DMS79 treated with DMSO at 0.1 percent for 48 hours (cell line): ENCODE measurements at places on chromosomes 6 and 20.

DNA sequence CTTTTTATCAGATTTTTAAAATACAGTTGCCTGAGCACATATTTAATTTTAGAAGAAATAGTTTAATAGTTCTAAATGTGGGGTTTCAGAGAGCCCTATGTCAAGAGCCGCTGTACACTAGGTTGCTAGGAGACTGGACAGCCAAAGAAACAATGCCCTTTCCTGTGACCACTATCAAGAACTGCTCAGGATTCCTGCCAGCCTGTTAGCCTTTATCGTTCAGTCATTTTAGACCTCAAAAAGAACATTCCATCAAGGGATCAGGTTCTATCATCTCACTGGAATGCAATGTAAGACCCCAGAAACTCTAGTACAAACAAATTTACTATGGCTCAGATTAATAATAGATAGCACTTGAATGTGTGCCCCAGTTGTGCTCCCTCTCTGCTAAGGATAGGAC, 181.2 kb upstream of the CCN2 start:
- DNase-seq: no peak

DNA sequence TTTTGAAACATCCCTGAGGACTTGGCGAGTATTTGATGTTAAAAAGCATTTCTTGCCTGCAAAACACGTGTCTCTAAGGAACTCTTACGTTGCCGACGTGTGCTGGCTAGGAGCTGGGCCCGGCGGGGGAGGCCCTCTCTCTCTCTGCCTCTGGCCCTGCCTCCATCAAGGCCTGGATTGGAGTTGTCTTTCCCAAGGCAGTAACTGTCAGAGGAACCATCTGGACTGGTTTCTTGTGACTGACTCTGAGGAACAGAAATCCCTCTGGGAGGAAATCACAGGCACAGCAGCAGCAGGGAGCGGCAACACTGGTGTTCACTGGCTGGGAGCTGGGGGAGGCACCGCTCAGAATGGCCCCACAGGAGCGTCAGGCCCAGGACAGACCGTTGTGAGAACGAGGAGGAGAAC, 244.2 kb downstream of the NRN1 start:
- DNase-seq: no peak

- DNase-seq: no peak
Measured at GRCh38 chr6:130796313-130796905, 30.8 kb upstream of the SMLR1 start.

GRCh38 chr6:652865-653264, 4.0 kb downstream of the HUS1B start:
- DNase-seq: no peak

DNA sequence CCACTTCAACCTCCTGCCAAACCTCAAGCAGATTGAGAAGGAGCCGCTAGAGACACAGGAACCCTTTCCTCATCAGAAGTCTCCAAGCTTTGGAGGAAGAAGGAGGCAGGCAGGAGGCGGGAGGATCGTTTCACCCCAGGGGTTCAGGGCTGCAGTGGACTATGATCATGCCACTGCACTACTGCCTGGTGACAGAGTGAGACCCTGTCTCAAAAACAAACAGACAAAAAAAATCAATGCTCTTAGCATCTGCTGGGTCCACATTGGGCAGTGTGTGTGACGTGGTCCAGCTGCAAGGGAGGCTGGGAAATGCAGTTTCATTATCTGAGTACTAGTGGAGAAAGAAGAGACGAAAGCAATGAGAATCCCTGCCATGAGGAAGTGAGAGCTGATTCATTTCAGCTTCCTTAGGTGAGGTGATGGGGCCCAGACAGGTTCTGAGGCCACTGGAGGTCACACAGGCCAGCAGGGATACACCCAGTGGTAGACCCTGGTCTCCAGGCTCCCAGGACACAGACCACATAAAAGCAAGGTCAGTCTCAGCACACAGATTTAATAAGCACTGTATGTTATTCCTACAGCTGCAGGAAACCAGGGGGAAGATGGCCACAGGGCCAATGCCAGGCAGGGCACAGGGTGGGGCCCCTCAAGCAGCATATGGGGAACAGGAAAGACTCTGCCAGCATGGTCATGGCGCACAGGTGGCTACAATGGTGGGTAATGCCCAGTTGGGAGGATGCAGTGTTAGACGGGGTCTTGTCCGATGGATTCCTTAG, 4.3 kb downstream of the GFRA4 start:
- DNase-seq: no peak

GRCh38 chr6:25017932-25018567, 82.3 kb upstream of the RIPOR2 start:
- DNase-seq: no peak

DNA sequence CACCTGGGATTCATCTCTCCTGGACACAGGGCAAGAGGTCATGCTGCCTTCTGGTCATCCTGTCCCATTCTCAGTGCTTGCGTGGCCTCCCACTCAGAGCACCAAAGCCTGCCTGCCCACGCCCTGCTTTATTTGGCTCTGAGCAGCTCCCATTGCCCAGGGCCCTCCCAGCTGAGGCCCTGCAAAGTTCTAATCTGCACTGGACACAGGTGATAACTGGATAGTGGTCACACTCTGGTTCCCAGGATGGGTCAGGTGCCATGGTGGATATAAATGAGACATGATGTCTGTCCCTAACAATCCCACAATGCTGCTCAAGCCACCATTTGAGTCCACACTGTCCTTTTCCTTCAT, 39.5 kb downstream of the CPXM1 start:
- no peak for DNase-seq

GRCh38 chr6:158337332-158337731, 25.1 kb downstream of the TULP4 start:
- no peak for DNase-seq

DNA sequence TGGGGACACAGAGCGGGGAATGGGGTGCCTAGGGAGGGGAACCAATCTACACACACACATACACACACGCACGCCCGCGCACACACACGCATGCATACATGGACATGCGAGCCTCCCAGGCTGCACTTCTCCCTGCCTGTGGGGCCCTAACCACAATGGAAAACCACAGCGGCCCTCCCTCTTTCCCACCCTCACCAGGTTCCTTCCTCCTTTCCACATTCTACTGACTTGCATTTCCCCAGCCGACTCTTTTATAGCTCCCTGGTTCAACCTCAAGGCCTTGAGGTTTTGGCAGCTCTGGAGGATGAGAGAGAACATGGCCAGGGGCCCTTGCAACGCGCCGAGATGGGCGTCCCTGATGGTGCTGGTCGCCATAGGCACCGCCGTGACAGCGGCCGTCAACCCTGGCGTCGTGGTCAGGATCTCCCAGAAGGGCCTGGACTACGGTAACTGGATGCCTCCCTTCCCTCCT, at the start of gene BPI:
BPI (plus strand) TSS at position 249 of the 472 bp plus-strand sequence; CDS start at position 317, 68 bp downstream.
- no peak for DNase-seq

DNA sequence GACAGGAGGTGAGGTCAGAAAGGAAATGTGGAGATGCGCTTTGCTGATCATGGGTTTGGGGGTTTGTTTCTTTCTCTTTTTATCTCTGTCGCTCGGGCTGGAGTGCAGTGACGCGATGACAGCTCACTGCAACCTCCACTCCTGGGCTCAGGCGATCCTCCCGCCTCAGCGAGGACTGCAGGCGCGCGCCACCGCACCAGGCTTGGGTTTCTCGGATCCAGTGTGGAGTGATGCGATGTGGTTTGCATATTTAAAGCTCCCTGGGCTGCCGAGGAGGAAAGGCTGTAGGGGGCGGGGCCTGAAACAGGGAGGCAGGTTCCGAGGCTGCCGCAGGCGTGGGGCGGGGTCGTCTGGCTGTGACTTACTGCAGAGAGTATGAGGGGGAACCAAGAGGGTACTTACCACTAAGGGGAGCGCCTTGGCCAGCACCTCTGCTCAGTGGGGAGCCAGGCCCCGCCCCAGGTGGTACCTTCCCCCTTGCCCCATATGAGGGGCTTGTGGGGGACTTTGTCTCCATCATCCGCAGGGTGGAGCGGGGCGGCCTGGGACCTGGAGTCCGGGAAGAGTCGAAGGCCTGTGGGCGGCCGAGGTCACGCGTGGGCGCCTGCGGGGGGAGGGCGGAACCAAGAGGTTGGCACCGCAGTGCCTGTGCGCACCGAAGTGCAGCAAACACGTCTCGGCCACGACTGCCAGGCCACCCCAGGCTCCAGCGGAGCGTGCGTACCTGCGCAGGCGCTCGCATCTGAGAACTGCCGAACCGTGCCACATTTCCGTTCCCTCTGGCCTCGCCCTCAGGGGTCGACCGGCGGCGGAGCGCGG, 12.7 kb upstream of the BAK1 start:
- DNase-seq: no peak

- DNase-seq: no peak
Measured at GRCh38 chr20:8647961-8648441, 420.9 kb upstream of the PLCB4 start.

DNA sequence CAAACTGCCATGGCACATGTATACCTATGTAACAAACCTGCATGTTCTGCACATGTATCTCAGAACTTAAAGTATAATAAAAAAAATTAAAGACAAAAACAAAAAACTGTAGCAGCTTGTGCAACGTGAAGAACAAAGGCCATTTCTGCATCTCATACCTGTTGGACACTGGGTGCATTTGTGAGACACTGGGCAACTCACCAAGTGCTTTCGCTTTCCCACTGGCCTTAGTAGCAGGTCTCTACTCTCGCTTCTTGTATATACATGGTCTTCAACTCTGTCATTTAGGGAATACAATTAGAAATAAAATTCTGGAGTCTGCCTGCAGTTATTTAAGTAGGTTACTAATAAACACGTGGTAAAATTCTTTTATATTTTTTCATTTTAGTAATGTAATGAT, 423.8 kb downstream of the CBLN4 start:
- DNase-seq: no peak

DNA sequence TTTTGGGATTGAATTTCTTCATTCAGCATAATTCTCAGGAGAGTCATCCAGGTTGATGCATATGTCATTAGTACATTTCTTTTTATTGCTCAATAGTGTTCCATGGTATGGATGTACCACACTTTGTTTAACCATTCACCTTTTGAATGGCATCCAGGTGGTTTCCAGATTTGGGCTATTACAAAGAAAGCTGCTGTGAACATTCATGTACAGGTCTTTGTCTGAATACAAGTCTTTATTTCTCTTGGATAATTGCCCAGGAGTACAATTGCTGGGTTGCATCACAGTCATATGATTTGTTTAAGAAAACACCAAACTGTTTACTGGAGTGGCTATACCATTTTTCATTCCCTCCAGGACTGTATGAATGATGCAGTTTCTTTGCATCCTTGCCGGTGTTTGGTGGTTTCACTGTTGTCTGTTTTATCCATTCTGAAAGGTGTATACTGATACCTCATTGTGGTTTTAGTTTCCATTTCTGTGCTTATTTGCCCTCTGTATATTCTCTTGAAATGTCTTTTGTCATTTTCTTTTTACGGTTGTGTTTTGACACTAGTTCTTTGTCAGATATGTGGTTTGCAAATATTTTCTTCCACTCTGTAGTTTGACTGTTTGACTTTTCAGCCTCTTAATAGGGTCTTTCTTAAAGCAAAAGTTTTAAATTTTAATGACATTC, 8.8 kb downstream of the CDKAL1 start:
- DNase-seq: peak; percentile 21

GRCh38 chr6:44217332-44218143, 812 bp downstream of the MYMX start:
- no peak for DNase-seq

DNA sequence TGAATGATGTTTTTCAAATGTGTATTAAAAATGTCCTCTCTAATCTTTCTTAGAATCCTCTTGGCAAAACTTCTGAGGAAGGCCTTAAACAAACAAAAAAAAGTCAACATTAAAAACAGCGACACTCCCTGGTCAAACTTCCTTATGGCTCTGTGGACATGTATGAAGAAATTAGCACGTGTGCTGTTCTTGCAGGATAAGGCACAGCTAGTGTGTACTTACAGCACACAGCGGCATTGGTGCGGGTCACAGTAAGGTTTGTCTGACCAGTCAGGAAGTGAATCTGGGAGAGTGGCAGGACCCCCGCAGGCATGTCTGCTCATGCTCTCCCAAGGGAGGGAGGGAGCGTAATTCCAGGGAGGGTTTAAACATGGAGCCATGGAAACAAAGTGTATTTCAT, 38.8 kb downstream of the SLC22A1 start:
- no peak for DNase-seq

- DNase-seq: no peak
Measured at GRCh38 chr6:32815996-32816395, 806 bp downstream of the HLA-DOB start.

DNA sequence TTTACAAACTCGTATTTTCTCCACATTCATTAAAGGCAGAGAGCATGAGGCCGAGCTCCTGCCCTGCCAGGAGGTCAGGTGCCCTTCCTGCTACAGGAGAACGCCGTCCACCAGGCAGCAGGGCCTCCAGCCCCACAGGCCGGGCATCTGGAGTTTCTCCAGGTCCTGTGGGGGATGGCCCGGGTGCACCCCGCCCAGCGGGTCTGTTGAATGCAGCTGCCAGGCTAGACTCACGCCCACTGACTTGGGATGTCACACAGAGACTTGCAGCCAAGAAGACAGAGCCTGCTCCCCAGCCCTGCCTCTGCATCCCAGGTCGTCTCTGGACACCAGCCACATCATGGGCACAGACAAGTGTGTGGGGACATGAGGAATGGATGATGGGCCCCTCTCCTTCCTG, 376.4 kb downstream of the CDH4 start:
- DNase-seq: no peak

- no peak for DNase-seq
Measured at GRCh38 chr20:47141350-47141921, 215.1 kb downstream of the ZMYND8 start.

GRCh38 chr6:126788861-126789365, 329.6 kb upstream of the RSPO3 start:
- DNase-seq: no peak

GRCh38 chr6:165552248-165552736, 110.7 kb downstream of the PDE10A start:
- no peak for DNase-seq

- no peak for DNase-seq
Measured at GRCh38 chr20:1323830-1324597, 4.9 kb downstream of the SDCBP2 start.

GRCh38 chr6:35363293-35363750, 21.0 kb downstream of the PPARD start:
- no peak for DNase-seq

DNA sequence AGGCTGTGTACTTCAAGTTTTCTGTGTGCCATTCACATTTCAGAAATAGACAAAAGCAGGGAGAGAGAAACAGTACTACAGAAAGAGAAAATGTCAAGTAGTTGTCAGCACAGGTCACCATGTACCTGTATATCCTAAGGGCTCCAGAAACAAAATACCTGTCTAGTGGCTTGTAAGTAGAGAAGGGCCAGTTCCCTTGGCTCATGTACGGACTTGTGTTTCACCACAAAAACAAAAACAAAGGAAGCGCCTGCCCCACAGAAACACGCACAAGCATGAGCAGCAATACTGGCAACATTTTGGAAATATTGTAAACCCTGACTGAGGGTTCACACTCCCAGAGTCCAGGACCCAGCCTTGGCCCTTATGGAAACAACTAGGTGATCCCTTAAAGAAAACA, 44.3 kb downstream of the CNKSR3 start:
- DNase-seq: peak; percentile 33

DNA sequence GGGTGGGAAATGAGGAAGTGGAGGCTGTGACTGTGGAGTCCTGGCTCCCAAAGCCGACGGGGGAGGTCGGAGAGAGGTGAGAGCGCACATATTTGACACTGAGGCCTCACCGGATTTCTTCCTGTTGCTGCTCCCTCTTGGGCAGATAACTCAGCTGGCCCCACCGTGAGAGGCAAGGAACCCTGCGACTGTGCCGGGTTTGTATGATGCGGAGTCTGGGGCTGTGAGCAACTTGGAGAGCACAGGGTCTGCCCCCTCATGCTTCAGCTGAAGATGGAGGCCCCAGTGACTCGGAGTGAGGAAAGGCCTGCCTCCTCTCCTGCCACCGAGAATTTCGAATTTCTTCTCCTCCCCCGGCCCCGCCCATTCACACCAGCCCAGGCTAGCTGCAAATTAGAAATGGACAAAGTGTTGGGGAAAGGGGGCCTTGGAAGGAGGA, 160.6 kb downstream of the GRM4 start:
- DNase-seq: no peak

GRCh38 chr6:152096863-152097496, 289.5 kb downstream of the ESR1 start:
- DNase-seq: no peak
